Stimulated activated CD4-positive, alpha-beta T cell treated with anti-CD3 and anti-CD28 coated beads, TNF-alpha, amount 100 ng/mL, for 24 hours (primary cell): ENCODE measurements at places on chromosomes 1 and 21.

- no peak for DNase-seq
Measured at GRCh38 chr1:106879538-106879937, 176.9 kb upstream of the PRMT6 start.

GRCh38 chr1:161838362-161838761 is 72.2 kb downstream of the ATF6 start:
- DNase-seq, result no peak

DNA sequence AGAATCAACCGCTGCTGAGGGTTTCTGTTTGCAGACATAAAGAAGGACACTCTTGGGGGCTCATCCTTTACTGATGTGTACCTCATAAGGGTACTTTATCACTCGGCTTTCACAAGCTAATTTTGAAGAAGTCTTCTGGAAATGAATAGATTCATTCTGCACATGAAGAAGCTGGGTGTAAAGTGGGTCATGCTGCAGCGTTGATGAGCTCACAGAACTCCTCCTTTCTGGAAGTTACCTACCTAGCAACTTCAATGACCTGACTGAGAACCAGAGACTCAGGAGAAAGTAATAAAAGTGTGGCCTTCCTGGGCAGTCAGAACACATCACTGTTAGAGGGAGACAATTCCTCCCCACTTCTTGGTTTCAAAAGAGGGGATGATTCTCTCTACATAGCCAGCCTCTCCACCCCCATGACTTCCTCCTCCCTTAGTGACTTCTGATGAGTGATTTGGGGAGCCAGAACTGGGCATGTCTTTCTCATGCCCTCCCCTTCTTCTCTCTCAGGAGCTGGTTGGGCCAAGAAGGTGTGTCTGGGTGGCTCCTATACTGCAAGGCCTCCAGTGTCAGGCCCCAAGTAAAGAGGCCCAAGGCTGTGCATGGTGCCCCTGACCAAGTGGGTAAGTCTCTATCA is 27.0 kb downstream of the PCNX2 start:
- DNase-seq, result no peak

GRCh38 chr21:40830836-40831235 is 16.1 kb downstream of the DSCAM start:
- no peak for DNase-seq

GRCh38 chr1:9651565-9652378 is at the start of gene PIK3CD:
Gene PIK3CD (plus strand): TSS chr1:9651731. CDS start chr1:9710456, 58,725 bp downstream.
- DNase-seq, result peak; percentile 50

DNA sequence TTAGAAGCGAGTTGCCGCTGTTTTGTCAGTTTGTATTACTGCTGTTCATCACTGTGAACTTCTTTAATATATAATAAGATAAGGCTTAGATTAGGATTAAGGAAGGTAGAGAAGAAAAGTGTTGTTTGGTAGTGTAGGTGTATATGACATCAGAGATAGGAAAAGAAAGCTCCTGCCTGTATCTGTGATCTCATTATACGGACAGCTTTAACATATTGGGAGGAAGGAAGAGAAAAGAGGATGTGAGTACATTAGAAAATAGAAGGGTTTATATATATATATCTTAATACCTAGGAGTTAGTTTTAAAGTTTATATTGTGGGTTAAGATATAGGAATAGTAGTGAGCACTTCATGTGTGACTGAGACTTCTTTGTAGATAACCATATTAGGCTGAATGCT is 71.0 kb downstream of the RALGPS2 start:
- DNase-seq, result no peak

DNA sequence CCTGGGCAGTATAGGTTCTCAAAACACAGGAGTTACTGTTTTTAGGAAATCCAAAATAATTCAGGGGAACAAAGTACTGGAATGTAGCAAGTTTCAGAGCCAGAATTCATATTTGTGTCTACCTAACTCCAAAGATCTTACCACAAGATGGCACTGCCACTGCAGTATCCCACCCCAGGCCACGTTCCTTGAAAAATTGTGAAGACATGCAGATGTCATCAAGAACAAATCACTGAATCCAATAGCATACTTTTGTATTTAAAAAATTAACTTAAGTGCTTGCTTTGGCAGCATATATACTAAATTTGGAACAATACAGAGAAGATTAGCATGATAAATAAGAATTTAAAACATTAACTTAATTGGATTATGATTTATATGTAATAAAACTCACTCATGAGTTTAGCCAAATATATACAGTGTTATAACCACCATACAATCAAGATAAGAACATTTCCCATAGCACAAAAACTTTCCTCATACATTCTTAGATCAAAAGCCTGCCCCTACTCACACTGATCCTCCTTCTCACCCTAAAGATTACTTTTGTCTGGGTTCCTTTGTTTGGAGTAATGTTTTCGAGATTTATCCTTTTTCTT is 209.9 kb downstream of the FAF1 start:
- DNase-seq, result no peak

DNA sequence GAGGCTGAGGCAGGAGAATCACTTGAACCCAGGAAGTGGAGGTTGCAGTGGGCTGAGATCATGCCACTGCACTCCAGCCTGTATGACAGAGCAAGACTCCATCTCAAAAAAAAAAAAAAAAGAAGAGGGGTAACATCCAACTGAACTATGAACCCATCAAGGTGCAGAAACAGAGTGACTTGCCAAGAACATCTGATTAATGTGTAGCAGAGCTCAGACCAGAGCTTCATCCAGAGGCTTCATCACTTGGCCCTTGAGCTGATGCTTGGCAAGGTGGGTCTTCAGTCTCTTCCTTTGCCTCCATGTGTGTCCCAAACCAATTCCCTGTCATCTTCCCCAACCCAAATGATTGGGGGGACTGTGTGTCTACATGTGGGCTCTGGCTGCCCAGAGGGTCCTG is 32.6 kb downstream of the HSD3B1 start:
- DNase-seq, result no peak

DNA sequence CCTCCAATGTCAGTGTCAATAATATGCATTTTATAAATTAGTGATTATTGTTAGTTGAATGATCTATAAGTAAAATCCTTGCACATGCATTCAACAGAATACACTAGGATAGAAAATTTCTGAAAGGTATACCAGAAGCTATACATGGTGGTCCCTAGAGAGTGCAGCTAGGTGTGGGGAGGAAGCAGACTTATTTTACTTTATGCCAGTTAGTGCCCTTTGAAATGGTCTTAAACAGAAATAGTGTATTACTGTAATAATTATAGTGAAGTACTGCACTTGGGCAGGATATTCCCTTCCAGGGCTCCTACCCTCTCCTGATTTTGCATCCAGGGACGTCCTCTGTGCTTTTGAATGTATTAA is 23.2 kb upstream of the WDR26 start:
- DNase-seq, result no peak

DNA sequence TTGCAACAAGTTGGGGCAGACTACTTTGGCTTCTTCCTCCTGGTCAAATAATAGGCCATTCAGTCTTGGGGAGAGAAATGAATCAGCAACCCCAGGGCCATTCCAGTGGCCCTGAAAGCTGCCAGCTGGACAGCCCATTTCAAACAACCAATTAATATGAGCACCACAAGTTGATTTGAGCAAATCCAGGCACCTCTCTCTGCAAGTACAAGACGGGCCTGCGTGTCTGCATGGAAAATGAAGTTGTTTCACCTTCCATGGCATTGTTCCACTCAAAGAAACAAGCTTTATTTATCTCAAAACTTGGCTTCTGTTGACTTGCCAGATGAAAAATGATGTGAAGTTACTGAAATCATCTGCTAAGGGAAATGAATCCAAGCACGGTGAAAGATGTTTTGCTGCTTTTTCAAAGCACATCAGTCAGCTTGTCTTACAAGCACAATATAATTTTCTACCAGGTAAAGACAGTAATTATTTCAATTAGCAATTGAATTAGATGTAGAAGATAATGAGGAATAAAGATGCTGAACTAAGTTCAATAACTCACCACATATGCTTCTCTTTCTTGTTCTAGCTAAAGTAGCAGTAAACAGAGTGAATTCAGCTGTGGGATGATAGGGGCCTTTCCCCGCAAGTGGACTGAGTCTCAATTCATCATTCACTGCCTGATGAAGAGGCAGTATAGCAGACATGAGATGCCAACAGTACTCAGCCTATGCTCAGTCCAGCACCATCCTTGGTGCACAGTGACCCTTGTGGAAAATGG is 95.2 kb upstream of the SSX2IP start:
- DNase-seq, result no peak

DNA sequence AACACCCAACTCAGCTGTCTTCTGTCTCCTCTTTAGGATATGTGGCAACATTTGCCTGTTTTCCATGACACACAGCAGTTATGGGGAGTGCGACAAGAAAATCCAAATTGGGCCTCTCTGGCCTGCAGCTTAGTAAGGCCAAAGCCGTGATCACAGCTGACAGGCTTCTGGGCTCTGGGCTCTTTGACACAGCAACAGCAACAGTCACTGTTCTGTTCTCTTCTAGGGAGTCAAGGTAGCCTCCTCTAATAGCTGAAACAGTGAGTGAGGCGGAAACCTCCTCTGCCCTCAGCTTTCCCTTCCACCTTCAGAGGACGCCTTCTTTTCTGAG is 19.0 kb downstream of the CLCA1 start:
- no peak for DNase-seq
